Suppressor macrophage (primary cell): ENCODE measurements at places on chromosomes 5 and 9.

DNA sequence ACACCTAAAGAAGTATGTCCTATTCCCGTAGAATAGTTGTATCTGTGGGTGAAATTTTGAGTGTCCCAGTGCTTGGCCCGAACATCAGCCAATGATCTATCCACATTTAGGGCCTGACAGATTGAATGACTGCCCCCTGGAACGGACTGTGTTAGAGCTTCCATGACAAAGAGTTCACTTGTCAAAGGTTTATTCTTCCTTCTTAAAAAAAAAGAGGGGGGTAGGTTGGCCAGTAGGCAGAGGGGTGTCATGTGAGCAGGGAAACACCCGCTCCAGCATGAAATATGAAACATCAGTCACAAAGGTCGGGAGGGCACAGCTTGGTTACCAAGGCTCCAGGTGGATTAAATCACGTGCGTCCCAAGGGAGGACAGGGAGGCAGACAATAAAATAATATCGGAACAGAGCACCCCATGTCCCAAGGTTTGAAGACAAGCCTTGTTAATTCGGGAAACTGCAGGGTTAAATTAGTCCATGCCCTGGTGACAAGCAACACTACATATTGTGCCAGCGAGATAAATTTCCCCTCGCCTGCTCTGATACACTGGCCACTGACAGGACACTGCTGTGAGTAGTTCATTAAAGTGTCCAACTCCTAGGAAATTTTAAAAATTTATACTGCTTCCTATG, 401.2 kb downstream of the IRX1 start:
- no peak for DNase-seq

- DNase-seq, result no peak
These were observed 1043.4 kb upstream of the CDH10 start for GRCh38 chr5:25688156-25688555.

GRCh38 chr9:133458643-133459312, 1.0 kb upstream of the CACFD1 start:
- peak; percentile 74 for DNase-seq

GRCh38 chr5:127957183-127957582, 126.4 kb upstream of the SLC12A2 start:
- no peak for DNase-seq

- no peak for DNase-seq
These were observed 2.4 kb downstream of the EHMT1 start for GRCh38 chr9:137621131-137621757.

DNA sequence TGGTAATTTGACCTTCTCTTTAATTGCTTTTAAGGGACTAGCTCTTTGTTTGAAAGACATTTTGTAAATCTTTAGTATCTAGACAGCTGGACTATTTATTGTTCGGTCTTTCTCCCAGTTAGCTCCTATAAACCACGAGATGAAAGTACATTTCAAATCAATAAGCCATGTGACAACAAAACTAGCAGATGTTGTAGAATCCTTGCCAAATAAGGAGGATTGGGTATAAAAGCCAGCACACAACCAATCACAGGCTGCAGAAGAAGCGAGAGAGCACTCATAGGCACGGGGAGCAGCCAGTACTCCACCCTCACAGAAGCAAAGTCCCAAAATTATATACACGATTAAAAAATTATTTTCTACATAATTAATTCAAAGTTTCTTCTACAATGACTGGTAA, 8.1 kb upstream of the OMD start:
- DNase-seq, result no peak

DNA sequence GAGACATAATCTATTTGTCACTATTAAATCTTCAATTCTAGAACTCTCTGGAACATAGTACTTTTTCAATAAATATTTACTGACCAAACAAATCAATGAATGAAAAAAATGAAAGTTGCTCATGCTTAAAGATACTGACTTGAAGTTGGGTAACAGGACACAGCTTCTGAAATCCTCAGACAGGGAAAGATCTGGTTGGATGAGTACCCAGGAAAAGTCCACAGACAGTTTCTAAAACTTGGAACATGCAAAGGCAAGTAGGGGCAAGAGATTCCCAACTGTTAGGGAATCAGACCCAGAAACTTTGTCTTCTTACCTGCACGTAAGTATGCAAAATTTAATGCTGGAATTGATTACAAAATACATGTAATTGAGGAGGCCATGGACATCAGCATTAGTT, 366.2 kb downstream of the ACTL7B start:
- no peak for DNase-seq

DNA sequence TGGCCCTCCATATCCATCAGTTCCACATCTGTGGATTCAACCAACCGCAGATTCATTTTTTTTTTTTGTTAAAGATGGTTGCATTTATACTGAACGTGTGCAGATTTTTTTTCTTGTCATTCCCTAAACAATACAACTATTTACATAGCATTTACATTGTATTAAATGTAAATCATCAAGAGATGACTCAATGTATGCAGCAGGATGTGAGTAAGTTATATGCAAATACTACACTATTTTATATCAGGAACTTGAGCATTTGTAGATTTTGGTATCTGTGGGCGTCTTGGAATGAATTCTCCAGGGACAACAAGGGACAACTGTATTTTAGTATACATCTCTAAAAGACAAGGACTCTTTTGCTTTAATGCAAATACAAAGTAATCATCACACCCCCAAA, 299.2 kb upstream of the ZNF608 start:
- DNase-seq, result no peak

DNA sequence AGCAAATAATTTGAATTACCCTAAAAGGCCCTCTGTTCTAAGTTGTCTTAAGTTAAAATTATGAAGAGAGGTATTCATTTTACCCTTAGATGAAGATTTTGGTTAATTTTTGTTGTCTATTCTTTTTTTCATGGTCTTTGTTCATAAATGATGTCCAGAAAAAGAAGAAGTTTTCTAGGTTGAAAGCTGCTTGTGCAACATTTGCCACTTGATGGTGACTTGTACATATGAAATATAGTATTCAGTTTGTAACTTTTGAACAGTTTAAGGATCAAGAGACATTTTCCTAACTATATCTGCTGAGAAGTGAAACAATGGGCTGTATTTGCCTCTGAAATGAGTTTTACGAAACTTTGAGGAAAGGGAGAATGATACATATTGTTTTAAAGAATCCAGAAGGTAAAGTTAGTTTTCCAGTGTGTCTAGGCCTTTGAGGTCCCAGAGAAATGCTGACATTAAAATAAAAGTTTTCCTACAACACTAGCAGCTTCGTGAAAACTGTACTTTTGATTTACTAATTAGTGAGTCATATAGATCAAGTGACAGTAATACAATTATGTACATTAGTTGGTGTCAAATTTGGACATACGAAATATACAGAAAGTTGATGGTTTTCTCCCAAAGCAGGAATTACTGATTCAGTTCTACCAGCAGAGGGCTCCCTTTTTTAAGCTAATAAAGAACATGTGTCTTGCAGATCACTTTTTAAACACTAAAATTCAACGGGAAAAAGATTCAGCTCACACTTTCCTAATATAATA, 70.5 kb downstream of the PIK3R1 start:
- DNase-seq, result peak; percentile 88

- peak; percentile 82 for DNase-seq
These were observed 1.9 kb upstream of the CNTFR start for GRCh38 chr9:34591248-34591916.

DNA sequence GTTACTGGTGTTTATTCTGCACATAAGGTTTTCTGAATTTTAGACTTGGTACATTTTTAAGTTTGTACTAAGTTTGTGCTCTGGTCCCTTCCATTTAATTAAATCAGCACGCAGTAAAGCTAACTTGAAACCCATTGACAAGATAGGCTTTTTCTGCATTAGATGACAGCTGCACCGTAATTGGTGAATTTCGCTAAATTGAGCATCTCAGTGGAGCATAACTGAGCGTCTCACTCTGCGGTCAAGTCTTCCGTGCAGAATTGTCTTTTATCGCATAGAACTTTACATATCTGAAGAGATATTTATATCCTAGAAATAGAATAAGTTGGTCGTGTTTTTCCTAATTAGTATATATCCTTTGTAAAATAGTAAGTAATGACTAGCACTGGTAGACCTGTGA, 4.1 kb downstream of the SUB1 start:
- no peak for DNase-seq

GRCh38 chr5:33371660-33372059, 69.1 kb upstream of the TARS1 start:
- DNase-seq, result no peak

DNA sequence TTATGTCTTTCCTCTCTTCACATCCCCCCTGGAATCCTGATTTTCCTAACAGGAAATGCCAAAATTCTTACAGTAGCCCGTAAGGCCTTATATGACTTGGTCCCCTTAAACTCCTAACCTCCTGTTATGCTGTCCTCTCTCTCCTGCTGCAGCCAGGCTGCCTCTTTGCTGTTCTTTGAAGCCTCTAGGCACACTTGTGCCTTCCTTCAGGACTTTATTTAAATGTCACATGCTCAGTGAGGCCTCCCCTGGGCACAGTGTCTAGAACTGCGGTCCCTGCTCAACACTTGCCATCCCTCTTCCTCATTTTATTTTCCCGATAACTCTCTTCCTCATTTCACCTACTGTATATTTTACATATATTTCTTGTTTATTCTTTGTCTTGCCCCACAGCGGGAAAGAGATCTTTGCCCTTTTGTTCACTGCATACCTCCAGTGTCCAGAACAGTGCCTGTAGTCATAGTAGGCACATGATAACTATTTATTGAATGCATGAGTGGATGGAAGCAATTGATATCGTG, 5.5 kb upstream of the SHB start:
- DNase-seq, result peak; percentile 82

DNA sequence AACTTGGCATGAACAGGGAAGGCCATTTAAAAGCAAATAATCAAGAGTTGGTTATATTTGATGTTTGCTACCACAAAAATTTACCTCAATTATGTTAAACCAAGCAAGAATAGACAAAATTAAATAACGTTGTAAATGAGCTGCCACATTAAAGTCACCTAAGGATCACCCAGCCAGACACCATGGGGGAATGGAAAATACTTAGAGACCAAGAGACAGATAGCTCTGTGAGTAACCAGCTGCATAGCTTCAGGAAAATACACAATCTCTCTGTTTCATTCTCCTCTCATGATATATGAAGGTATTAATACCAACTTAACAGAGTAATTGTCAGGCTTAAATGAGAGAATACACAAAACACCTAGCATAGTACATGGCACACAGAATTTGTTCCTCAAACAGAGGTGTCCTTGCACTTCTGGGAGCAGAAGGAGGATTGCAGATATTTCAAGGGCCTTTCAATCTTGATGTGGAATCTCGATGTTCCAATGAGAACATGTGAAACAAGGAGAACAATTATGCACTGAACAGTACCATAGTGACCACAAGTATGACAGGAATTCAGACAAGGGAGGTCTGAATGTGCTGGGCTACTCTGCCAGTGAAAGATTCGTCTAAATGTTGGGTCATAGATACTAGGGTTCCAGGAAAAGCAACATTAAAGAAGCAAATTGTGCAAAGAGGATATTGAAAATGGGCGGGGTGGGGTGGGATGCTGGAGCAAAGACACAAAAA, 18.6 kb downstream of the JAKMIP2 start:
- no peak for DNase-seq

GRCh38 chr5:125033602-125034001, 287.2 kb upstream of the ZNF608 start:
- DNase-seq, result no peak

DNA sequence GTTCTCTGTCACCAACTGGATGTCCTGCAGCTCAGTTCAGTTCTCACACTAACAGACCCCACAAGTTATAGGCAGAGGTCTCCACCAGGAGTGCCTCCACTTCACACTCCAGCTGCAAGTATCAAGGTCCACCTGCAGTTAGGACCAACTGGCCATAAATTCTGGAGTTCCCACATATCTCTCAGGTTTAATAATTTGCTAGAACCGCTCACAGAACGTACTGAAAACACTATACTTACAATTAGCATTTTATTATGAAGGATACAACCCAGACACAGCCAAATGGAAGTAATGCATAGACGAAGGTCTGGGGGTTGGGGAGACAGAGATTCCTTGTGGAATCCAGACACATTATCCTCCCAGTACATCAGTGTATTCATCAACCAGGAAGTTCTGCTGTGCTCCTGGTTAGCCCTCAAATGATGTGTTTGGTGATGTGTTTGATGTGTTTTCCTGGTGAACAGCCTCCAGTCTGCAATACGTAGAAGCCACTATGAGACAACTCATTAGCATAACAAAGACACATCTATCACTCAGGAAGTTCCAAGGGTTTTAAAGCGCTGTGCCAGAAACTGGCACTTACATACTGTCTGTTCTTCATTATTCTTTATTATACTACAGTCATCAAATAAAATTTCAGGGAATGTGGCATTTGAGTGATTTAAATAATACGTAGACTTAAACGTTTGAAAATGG, 25.4 kb downstream of the OGN start:
- no peak for DNase-seq

- no peak for DNase-seq
These were observed 6.3 kb downstream of the PDCL start for GRCh38 chr9:122822056-122822455.

- DNase-seq, result peak; percentile 23
These were observed 39.4 kb downstream of the GNG10 start for GRCh38 chr9:111700776-111701175.

DNA sequence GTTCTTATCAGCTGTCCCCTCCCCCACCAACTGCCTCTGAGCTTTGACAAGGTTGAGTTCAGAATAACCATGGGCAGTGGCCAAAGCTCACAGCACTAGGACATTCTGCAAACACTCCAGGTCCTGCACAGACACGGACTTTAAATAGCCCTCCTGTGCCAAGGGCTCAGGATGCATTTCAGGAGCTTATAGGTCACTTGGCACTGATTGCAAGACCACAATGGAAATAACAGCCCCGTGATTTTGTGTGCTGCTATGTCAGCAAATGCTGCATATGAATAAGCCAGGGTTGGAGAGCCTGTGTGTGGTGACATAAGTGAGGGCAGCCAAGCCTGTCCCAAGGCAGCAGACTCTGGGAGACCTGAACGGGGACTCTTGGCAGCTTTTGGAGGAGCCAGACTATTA, 150.7 kb downstream of the DMRT2 start:
- no peak for DNase-seq

- DNase-seq, result no peak
These were observed 57.8 kb downstream of the C9orf153 start for GRCh38 chr9:86201474-86202337.

- no peak for DNase-seq
These were observed 102.1 kb downstream of the C5orf15 start for GRCh38 chr5:133866160-133866902.

GRCh38 chr5:1435369-1435768, 9.9 kb downstream of the SLC6A3 start:
- DNase-seq, result no peak

DNA sequence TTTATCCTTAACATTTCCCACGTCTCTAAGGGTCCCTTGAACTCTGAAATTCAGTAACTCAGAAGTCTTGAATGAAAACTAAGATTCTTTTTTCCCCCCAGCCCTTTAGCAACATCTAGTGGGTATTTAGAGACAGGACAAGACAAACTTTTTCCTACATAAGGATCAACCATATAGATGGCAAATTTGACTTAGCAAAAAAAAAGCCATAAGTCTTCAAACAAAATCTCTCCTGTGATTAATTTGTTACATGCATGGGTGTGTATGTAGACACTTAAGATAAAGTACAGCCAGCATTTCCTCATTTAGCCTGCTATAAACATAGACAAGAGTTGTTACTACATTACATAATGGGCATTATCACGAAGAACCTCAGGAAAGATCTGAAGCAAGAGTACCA, 29.1 kb upstream of the ANKRD31 start:
- peak; percentile 44 for DNase-seq
